HFF-Myc (cell line): ENCODE measurements at places on chromosomes 1 and 21.

GRCh38 chr1:76292418-76293184 is 218.1 kb downstream of the ST6GALNAC3 start:
- no peak for DNase-seq

DNA sequence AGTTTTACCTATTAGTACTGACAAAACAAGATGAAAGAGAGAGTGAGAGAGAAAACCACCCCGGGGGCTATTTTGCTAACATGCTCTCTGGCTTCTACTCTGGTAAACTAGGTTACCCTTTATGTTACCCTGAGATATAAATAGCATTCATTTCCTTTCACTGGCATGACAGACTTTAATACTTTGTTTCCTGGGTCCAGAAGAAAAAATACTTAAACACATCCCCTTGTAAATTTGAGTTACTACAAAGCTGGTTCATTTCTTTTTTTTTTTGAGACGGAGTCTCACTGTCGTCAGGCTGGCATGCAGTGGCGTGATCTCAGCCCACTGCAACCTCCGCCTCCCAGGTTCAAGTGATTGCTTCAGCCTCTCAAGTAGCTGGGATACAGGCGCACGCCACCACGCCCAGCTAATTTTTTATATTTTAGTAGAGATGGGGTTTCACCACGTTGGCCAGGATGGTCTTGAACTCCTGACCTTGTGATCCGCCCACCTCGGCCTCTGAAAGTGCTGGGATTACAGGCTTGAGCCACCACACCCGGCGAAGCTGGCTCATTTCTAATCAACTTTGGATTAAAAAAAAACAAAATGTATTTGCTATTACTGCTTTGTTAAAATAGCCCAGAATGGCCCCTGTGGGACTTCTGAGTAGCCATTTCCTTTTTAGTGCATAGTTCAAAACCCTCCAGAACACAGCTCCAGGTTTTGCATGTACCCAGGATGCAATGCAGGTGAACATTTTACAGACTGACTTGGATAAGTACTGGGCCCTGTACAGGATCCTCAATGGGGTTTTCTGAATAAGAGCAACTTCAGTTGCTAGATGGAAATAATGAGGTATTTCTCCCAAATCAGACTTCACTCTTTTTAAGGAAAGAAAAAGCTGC is 20.6 kb downstream of the INPP5B start:
- no peak for DNase-seq

GRCh38 chr21:45768011-45768739 is 124.7 kb downstream of the PCBP3 start:
- no peak for DNase-seq

DNA sequence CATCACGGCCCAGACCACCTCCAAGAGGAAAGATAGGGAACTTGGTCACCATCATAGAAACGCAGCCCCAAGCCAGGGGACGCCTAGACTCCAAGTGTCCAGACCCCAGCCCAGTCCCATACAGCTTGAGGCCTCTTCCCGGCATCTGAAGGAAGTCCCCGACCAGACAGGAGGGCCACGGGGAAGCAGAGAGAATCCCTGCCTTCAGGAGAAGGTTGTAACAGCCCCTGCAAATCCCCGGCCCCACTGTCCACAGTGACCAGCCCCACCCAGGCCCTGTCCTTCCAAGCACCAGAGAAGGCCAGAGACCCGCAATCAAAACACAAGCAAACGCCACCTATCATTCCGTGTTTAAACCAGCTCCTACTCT is 1.7 kb downstream of the SLC19A1 start:
- no peak for DNase-seq

- no peak for DNase-seq
These were observed 28.5 kb upstream of the PKP1 start for GRCh38 chr1:201254625-201255478.

- DNase-seq: no peak
These were observed 14.0 kb downstream of the CAPZA1 start for GRCh38 chr1:112633628-112634027.

DNA sequence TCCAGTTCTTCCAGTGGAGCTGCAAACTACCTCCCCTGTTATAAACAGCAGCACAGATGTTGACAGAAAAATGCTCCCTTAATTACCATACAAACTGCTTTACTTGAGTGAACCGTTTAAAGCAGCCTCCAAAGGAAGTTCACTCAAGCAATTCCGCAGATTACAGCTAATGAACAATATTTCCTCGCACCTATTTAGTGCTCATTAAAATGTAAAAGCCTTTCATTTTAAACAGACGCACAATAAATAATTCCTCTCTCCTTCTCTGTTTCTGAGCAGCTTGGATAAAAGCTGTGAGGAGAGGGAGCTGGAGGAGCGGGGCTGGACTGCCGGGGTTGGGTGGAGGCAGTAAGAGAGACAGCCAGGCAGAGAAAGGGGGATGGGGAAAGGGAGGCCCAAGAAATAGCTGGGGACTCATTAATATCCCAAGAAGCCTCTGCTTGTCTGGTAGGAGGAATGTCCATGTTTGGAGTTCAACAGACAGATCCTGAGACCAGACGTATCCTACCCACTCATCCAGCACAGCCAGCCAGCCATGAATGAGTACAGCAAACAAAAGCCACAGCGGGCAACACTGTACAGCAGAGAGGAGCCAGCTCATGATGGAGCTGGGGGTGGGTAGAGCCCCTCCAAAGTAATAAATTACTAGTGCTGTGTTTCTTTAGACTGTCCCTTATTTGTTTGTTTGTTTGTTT is 227.7 kb downstream of the GPATCH2 start:
- no peak for DNase-seq
